Pancreas (tissue), 10 donors: ENCODE measurements at places on chromosomes 2 and 18. TPM values are rescaled to one million over a fixed set of nuclear protein-coding genes. Genes with fewer than 3 reads are reported as not detected.

C2orf81 gene
- total RNA-seq = 2.2 TPM

PLEKHA3 gene
- 10.5 TPM for total RNA-seq

PLA2R1 gene
- 0.83 TPM for total RNA-seq

ALLC gene
- not detected for total RNA-seq

TGFA gene
- total RNA-seq = 13.2 TPM

GNAL gene
- 0.22 TPM for total RNA-seq

GPR45 gene
- total RNA-seq = not detected

GPR155 gene
- total RNA-seq = 10.9 TPM

TSGA10 gene
- 5.9 TPM for total RNA-seq

SCN7A gene
- 1.4 TPM for total RNA-seq

SERPINB10 gene
- not detected for total RNA-seq

GRCh38 chr18:69387186-69387585 is 13.5 kb upstream of the DOK6 start:
- no peak for DNase-seq

DNA sequence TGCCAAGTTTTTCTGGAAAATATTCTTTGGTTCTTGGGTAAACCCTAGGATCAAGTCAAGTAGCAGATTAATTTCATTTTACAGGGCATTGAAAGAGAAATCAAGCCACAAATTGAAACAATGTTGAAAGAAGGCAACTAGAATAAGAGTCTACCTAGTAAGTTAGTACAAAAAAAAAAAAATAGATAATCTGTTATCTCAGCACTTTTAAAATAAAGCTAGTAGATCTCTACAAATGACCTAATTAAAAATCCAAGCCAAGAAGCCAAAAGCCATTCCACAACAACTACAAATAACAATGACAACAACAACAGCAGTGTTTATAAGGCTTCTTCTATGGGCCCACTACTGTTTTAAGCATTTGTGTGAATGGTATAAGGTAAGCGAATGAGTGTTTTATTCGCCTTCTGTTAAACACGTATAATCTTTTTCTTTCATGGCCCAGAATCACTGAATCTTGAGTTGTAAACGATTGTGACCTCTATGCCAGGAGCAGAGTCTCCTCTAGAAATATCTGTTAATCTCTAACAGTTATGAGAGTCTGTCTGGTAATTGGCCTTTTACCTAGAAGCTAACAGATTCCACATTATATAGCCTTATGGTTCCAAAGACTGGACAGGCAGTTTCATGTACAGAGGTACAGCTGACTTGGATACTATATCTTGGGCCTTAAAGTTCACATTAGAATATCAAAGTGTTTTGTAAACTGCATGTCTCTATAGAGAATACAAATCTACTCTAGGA is 28.6 kb upstream of the CUL3 start:
- DNase-seq = no peak

DNA sequence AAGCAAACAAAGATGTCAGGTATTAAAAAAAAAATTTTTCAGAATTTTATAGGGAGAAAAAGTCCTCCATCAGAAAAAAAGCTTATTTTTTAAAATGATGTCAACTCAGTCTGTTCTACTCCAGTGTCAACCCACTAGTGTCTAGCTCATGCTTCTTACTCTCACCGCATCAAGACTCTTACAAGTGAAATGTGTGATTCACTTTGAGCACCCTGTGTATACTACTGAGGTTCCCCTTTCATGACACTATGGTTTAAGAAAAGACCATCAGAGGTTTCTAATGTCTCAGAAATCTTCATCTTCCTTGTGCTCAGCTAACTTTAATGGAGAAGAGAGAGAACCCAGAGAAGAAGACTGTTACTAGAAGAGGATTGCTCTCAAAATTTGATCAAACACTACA is 43.4 kb downstream of the FEZ2 start:
- no peak for DNase-seq

DNA sequence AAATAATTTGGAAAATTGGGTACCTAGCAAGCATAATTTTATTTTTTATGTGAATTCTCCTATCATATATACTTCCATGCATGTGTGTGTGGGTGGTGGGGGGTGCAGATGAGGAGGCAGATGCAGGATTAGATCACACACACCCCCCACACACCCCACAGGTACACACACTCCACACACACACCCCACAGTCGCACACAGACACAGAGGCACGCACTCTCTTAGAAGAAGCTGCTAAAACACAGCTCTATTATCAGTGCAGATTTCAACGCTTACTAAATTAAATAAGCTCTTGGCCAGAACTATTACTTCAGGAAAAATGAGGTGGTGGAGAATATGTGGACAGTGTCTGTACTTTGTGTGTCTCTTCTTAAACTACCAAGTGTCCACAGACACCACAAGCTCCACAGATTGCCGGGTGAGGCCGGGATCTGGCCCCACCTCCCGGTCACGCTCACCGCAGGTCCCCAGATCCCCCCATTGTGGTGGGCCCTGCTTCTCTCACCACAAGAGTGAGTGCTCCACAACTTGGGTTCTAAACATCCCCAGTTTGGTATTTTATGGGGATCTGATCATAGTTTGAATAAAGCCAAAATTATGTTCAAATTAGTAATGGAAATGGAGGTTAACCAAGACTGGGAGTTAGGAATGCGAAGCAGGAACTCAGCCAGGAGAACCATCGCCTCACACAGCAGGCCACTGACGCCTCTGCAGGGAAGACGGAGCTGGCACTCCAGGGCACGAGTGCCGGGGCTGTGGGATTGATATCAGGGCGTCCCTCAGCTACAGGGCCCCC is 102.1 kb downstream of the PXDN start:
- DNase-seq = no peak

- DNase-seq = no peak
Measured at GRCh38 chr2:8587251-8587791, 94.5 kb upstream of the ID2 start.

DNA sequence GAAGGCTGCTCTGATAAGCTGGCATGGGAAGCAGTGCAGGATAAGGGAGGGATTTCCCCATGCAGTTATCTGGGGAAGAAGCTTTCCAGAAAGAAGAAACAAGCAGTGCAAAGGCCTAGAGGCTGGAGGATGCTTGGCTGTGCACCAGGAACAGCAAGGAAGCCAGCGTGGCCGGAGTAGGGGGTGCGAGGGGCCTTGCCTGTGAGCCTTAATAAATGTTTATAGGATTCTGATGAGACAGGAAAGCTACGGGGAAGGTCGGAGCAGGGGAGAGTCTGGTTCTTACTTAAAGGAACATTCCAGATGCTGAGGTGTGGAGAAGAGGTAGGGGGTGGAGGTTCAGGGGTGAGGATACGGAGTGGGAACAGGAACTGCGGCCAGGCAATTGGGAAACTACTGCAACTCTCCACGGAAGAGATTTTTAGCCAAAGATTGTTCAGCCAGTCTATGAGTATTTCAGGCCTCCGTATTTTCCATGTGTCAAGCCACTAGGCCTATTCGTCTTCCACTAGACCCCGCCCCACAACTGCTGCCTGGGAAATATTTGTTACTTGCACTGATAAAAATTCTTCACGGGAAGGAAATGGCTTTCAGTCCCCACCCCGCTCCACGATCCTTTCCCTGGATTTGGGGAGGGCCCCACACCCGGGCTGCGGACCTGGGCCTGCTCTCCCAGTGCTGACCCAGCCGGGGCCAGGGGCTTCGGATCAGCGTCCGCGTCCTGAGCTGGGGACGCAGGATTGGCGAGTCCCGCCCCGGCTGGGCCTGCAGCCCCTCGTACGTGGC is 516 bp downstream of the EIF2AK2 start:
- peak; percentile 48 for DNase-seq

DNA sequence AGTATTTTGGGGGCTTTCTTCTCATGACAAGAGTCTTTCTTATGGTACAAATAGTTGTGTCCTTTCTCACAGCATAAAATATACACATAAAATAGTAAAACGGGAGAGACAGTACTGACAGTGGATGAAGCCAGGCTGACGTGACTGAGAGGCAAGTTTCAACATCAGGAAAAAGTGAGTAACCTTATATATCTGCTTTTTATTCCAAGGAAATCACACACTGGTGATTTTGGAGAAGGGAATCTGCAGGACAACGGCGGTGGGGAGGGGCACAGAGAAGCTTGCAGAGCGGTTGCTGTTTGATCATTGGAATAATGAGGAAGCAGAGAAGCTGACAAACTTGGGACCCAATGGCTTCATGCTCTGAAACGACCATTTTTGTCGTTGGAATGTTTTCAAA is 130.6 kb upstream of the ZNF236 start:
- no peak for DNase-seq

DNA sequence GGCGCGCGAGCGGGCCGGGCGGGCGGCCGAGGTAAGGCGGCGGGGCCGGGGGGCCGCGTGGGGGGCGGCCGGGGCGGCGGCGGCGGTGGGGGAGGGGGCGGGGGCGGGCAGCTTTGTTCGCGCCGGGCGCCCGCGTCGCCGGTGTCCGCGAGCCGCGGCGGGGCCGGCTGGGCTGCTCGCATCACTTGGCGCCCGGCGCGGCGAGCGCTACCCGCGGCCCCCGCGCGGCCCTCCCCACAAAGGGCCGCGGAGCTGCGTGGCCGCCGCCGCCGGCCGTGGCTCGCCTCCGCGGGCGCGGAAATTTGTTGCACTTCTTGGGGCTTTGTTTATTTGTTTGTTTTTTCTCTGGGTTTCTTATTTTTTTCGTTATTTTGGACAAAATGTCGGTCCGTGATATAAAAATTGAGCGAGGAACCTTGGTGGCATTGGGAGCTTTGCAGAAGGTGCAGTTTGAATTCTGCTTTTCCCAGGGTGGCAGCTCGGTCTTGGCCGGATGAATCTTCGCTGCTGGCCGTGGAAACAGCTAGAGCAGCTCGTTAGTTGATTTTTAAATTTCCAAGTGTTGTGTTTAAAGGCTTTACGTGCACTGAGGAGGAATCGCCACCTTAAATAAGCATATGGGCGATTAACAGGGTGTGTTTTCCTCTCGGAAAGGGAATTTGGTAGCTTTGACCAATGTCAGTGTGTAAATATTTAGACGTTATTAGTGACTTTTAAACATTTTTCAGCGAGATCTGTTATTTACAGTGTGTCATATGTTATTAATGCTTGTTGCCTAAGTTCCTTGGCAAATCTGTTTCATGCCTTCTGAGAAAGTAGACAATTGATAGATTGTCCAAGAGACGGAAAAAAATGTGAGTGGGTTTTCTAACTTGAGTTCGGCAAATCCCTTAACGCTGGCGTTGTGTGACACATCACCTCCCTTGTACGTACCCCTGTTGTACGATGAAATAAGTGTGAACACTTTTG is 822 bp downstream of the UBE2E3 start:
- DNase-seq = peak; percentile 73

GRCh38 chr18:11104307-11104706 is 45.1 kb downstream of the PIEZO2 start:
- DNase-seq = no peak

- DNase-seq = no peak
Measured at GRCh38 chr2:238853721-238854120, 5.8 kb downstream of the TWIST2 start.

GRCh38 chr18:78245451-78245850 is 734.2 kb upstream of the SALL3 start:
- DNase-seq = no peak

DNA sequence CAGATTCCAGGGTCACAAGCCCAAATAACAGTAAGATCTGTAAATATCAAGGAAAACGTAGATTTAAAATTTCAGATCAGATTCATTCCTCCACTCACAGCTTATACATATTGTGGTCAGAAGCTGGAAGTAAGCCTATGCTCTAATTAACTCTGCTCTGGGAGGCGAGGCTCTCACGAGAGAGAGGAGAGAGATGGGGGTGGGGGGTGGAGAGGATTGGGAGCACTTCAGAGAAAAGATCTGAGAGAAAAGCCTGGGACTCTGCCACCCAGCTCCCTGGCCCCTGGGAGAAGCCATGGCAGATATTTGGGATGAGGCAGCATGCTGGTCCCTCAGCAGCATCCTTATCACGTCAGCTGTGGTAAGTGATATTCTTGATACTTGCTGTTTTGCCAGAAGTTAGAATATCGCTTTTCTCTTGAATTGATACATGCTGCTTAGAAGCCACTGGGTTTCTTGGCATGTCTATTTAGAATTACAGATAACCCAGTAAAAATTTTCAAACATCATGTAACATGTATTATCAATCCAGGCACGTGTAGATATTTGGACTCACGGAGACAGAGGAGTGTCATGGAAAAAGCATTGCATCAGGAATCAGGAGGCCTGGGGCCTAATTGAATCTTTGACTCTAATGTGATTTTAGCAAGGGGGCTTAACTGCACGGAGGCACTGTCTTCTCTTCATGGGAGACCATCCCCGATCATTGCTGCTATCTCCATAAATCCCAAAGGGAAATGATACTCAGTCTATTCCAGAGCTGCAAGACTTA is 265.4 kb downstream of the HRH4 start:
- DNase-seq = no peak

DNA sequence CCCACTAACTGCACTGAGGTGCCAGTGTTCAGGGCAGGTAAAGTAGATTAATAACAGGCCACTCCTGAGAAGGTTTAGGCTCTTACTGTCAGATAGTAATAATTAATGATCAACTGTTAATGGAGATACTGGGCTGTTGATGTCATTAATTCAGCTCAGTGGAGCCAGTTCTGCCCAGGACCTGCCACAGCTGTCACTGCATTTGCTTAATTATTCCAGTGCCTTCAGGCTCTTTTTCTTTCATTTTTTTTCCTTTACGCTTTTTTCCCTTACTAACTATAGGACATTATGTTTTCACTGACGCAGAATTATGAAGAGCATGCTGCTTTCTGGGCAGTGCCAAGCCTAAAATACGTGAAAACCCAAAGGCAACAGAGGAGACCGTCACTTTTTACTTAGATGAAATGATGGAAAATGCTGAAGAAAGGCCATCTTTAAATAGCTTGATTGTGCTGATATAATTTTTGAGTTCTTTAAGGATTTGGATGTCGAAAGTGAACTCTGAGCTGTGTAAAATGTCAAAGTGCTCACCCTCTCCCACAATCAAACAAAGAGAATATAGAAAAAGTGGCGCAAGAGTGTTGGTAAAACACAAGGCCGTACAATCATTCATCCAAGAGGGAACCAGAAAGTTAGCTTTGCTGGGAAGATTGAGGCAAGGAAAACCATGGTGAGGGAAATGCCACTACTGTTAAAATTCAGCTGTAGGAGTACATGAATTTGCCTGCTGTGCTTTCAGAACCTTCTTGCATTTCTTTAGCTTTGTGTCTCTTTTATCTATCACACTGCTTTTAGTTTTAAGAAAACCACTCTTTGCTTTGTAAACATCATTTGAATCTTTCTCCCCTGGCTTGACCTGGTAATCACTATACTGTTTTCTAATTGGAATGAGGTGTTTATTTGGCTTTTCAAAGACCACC is 192.0 kb upstream of the ZEB2 start:
- no peak for DNase-seq

DNA sequence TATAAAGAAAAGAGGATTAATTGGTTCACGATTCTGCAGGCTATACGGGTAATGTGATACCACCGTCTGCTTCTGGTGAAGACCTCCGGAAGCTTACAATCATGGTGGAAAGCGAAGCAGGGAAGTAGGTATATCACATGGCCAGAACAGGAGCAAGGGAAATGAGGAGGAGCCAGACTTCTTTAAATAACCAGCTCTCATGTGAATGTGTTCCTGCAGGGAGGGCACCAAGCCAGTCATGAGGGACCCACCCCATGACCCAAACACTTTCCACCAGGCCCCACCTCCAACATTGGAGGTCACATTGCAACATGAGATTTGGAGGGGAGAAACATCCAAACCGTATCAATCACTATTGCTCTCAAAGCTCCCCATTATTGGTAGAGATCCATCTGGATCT is 61.8 kb downstream of the EFEMP1 start:
- no peak for DNase-seq

- no peak for DNase-seq
Measured at GRCh38 chr2:16321872-16322271, 343.8 kb downstream of the CYRIA start.

GRCh38 chr2:158756331-158756730 is 38.8 kb upstream of the DAPL1 start:
- DNase-seq = no peak

GRCh38 chr2:10755621-10756020 is 34.2 kb downstream of the ATP6V1C2 start:
- DNase-seq = no peak
